ENCODE measurements at places on chromosomes 12 and 14. TPM values are rescaled to one million over a fixed set of nuclear protein-coding genes. Genes with fewer than 3 reads are reported as not detected.

ITGA7 gene
- 2.7 TPM for total RNA-seq

BCL11B gene
- not detected for total RNA-seq

RFLNA gene
- total RNA-seq = not detected

STRN3 gene
- 18.1 TPM for total RNA-seq

EMC9 gene
- 37.1 TPM for total RNA-seq

FOXA1 gene
- 42.6 TPM for total RNA-seq

TMTC2 gene
- 8.3 TPM for total RNA-seq

FCF1 gene
- 175 TPM for total RNA-seq

CSRP2 gene
- 4.5 TPM for total RNA-seq

PPP1R36 gene
- 0.35 TPM for total RNA-seq

DHH gene
- total RNA-seq = 0.28 TPM

IL31 gene
- not detected for total RNA-seq

AHNAK2 gene
- 30.8 TPM for total RNA-seq

RTL1 gene
- total RNA-seq = not detected

C12orf60 gene
- 4.0 TPM for total RNA-seq

DHRS2 gene
- 1.3 TPM for total RNA-seq

SLC10A1 gene
- total RNA-seq = not detected

KCNC2 gene
- total RNA-seq = not detected

REP15 gene
- 1.4 TPM for total RNA-seq

All from PC-9 (cell line).